ENCODE measurements at places on chromosomes 11 and 22.

DNA sequence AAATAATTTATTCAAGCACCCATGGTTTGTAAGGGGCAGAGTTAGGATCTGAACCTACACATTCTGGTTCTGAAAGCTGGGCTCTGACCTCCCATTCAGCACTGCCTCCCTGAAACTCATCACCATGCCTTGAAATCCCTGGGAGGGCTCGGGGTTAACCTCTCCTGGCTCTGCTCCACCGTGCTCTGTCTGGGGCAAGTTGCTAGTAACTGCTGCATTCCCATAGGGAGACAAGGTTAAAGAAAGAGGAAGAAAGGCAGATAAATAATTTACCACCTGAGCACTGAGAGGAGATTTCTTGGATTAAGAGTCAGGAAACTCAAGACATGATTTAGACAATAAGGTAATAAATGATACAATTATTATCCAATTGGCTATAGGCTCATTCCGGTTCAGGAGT lies 199.3 kb downstream of the KIF18A start:
- no peak for DNase-seq

GRCh38 chr11:37595845-37596244 lies 997.8 kb upstream of the RAG2 start:
- DNase-seq, result no peak

DNA sequence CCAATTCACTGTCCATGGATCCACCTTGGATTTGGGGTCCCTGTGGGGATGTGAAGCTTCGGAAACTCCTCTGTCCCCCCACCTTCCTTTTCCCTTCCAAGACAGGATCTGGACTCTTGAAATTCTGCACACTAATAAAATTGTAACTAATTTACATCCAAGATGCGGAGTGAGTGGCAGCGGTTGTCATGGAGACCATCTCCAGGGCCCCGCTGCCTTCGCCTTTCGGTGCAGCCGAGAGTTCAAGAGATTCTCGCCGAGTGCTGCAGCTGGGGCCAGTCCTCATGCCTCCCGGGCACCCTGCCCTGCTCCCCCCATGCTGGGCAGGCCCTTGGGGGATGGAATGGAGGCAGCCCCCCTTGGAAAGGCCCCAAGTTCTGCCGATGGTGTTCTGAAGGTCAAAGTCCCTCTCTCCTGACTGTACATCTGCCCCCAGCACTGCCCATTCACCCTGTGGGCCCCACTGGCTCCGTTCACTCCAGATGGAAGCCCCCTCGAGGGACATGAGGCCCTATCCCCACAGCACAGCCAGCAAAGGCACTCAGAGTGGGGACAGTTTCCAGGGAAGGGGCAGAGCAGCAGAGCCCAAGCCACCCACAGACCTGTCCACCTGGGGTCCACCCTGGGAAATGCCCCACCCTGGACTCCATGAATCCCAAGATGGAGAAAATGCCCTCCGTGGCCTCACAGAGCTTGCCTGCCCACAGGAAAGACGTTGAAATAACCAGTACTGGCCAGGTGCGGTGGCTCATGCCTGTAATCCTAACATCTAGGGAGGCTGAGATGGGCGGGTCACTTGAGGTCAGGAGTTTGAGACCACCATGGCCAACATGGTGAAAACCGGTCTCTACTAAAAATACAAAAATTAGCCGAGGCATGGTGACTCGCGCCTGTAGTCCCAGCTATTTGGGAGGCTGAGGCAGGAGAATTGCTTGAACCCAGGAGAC lies 25.9 kb downstream of the IGLL1 start:
- DNase-seq, result no peak

DNA sequence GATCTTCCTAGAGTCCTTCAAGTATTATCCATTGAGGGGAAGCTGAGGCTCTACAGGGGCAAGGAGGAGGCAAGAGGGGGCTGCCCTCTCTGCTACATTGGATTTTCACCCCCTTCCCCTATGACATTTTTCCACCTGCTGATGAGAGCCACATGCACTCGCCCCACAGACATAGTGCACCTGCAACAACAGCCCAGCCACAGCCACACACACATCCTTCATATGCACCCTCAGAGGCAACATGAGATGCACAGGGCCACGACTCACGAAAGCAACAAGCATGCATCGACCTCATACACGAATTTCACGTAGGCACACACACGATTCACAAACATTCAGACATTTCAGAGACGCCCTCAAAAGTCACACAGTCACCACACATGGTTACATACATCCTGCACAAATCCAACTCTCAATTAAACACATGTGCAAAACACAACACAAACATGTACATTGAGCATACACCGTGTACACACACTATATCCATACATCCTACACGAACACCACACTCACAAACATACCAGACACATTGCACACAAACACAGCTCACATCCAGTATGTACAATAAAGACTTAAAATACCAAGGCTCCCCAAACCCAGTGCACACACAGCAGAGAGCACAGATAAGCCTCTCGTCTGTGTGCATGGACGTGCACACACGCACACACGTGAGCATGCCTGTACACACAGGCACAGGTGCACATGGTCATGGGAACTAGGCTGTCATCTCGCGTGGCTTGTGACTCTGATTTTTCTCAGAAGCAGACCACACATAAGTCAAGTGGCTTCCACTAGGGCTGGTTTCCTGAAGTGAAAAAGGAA lies 6.3 kb upstream of the LRRC32 start:
- DNase-seq, result no peak

- no peak for DNase-seq
Measured at GRCh38 chr22:36331912-36332622, 55.7 kb downstream of the MYH9 start.

- no peak for DNase-seq
Measured at GRCh38 chr11:79206951-79207350, 233.9 kb downstream of the TENM4 start.

GRCh38 chr11:68565768-68566167 lies 105.2 kb downstream of the PPP6R3 start:
- DNase-seq, result no peak

- no peak for DNase-seq
Measured at GRCh38 chr11:104343578-104343977, 179.6 kb upstream of the PDGFD start.

DNA sequence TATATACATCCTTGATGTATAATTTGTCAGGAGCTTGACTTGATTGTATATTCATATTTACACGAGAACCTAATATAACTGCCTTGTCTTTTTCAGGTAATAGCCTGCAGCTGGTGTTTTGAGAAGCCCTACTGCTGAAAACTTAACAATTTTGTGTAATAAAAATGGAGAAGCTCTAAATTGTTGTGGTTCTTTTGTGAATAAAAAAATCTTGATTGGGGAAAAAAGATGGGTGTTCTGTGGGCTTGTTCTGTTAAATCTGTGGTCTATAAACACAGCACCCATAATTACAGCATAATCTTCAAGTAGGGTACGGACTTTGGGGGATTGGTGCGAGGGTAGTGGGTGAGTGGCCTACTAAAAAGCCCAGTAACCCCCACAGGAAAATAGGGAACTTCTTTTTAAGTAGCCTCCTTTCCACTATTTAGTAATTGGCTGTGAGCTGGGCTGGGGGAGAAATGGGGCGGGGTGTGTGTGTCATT lies 7.5 kb downstream of the MALAT1 start:
- no peak for DNase-seq

GRCh38 chr11:11290354-11290753 lies 62.7 kb downstream of the CSNK2A3 start:
- DNase-seq, result no peak

All from GOT3 (cell line).